ENCODE measurements at places on chromosomes 5 and 9.
A peak's percentile ranks its signal among the peaks of the same experiment; 100 is the strongest.

GRCh38 chr5:7917130-7918123 is 48.5 kb downstream of the MTRR start:
- no peak for DNase-seq

DNA sequence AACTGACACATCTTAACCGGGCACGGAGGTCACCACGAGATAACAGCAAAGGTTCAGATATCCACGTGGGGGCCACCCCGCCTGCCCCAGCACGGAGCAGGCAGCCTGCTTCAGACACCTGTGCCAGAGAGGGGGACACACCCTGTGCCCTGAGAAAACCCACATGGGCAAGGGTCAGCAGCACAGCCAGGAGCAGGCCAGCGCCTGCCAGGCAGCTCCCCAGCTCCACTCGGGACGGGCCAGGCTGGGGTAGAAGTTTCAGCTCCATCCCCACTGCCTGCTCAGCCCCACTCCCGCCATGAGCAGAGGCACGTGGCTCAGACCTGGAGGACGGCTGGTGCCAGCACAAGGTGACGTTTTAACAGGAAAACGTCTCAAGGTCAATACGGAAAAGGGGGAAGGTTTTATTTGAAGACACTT is 22.2 kb downstream of the SLC12A7 start:
- DNase-seq, result no peak

GRCh38 chr5:77843570-77844372 is 67.6 kb upstream of the TBCA start:
- DNase-seq, result no peak

- no peak for DNase-seq
Measured at GRCh38 chr5:164345173-164345849, 839.9 kb downstream of the MAT2B start.

DNA sequence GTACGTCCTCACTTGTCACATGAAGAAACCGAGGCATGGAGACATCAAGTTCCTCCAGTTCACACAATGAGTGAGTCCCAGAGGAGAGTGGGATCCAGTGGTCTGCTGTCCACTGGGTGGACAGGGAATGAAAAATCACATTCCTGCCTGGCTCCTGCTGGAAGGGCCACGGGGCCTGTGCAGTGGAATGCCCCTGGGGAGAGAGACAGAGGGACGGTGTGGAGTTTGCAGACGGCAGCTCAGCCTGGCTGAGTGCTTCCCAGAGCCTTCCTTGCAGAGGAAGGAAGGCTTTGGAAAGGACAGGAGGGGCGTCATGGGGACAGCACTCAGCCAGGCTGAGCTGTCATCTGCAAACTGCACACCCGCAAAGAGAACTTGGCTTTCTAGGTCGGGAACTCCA is 74.7 kb downstream of the COL27A1 start:
- no peak for DNase-seq

DNA sequence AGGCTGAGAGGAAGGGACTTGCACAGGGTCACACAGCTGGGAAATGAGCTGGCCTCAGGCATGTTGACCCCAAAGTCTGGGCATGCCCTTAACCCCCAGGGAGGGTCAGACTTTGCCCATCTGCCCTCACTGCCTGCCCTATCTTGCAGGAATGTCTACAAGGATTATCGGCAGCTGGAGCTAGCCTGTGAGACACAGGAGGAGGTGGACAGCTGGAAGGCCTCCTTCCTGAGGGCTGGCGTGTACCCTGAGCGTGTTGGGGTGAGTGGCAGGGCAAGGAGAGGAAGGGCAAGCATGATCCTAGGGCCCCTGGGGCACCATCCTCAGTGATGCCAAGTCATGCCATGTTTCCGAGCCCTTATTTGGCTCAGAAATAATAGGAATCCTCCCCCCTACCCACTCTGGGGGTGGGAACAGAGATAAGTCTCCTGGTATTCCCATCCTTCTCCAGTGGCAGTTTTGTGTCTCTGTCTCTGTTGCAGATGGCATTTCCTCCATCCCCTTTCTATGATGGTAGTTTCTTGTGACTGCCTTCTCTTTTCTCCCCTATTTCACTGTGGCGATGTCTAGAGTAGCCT is 28.5 kb downstream of the GOLGA2 start:
- no peak for DNase-seq

GRCh38 chr9:89137542-89138462 is 40.8 kb downstream of the SHC3 start:
- no peak for DNase-seq

DNA sequence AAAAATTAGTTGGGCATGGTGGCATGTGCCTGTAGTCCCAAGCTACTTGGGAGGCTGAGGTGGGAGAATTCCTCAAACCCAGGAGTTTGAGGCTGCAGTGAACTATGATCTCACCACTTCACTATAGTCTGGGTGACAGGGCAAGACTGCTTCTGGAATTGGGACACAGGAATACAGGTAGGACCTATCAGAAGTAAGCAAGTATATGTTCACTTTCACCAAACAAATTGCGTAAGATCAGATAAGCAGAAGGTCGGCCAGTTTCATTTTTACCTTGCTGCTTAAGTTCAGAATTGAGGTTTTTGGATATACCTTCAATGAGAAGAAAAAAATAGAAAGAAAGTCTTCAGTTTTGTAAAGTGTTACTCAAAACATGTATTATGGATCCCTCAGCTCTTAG is 171.7 kb downstream of the MAT2B start:
- DNase-seq, result no peak

DNA sequence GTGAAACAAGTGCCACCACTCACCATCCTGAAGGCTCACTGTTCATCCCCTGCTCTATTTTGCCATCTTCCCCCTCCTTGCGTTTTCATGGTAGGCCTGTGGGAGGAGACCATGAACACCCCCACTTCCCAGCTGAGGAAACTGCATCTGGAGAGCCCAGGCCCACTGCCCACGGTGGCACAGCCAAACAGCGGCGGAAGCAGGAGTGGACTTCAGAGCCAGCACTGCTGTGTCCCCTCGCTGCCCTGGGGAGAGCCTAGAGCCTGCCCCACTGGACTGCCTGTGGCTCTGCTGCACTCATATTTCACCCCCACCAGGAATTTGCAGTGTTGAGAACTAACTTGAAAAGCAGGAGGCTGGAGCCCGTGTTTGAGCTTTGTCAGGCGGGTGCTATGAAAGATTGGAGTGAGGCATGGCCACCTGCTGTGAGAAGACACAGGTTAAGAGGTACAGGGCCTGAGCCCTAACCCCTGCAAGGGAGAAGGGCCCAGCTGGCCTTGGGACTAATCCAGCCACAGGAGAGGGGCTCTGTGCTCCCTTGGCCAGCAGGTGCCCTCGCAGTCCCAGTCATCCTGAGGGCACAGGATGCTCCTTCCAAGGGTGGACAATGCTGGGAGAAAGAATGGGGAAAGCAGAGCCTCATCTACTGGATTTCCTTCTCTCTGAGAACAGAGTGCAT is 79.0 kb downstream of the MACROH2A1 start:
- no peak for DNase-seq

GRCh38 chr5:162593881-162594280 is 526.3 kb downstream of the GABRG2 start:
- DNase-seq, result peak; percentile 1

GRCh38 chr9:116232424-116233159 is 79.0 kb downstream of the PAPPA start:
- no peak for DNase-seq

- no peak for DNase-seq
Measured at GRCh38 chr5:113474100-113474728, 14.0 kb downstream of the MCC start.

- no peak for DNase-seq
Measured at GRCh38 chr5:11182441-11183080, 421.5 kb upstream of the DAP start.

- peak; percentile 62 for DNase-seq
Measured at GRCh38 chr9:97853844-97854695, 1.0 kb downstream of the FOXE1 start.

- DNase-seq, result no peak
Measured at GRCh38 chr5:136055612-136056309, 27.0 kb downstream of the TGFBI start.

DNA sequence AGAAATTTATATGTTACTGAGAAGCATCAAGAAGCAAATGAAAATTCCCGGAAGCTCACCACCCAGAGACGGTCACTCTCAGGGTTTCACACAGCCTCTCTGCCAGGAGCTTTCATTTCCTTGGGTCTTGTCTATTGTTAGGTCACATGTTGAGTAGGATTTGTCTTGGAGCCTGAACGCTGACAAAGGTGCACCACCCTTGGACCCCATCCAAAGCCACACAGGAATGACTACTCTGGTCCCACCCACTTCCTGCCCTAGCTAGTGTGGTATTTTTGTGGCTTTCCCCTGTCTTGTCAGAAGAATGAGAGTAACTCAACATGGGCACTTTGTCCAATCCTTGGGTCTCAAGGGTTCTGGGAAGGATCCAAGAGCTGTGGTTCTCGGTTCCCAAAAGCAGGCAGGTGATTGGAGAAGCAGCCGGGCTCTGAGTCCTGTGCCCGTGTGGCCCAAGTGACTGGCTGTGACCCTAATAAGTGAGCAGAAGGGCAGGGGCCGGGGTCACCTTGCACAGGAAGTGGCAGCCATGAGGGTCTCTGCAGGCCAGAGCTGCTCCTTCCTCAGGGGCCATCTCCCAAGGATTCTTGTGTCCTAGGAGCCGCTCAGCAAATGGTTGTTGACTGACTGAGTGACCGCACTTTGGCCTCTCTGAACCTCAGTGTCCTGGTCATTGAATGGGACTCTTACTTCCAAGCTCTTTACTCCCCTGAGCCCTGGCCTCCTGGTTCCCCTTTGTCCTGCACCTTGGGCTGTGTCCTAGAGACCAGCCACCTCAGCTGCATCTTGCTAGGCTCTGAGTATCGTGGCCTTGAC is 6.9 kb downstream of the FGD3 start:
- no peak for DNase-seq

DNA sequence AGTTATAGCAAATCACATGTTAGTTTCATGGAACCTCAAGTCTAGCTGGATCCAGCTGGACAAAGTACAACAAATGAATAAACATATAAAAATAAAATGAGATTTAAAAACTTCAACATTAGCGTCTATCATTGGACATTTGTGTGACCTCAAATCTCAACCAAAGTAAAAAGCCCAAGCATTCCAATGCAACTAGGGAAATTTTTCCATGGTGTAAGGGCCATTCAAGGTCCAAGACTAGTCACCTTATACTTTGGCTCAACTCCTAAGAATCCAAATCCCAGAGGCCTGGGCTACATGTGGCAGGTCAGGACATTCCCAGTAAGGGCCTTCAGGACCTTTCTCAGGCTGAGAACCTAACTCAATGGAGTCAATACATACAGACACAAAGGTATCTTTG is 137.4 kb upstream of the DMAC1 start:
- no peak for DNase-seq

DNA sequence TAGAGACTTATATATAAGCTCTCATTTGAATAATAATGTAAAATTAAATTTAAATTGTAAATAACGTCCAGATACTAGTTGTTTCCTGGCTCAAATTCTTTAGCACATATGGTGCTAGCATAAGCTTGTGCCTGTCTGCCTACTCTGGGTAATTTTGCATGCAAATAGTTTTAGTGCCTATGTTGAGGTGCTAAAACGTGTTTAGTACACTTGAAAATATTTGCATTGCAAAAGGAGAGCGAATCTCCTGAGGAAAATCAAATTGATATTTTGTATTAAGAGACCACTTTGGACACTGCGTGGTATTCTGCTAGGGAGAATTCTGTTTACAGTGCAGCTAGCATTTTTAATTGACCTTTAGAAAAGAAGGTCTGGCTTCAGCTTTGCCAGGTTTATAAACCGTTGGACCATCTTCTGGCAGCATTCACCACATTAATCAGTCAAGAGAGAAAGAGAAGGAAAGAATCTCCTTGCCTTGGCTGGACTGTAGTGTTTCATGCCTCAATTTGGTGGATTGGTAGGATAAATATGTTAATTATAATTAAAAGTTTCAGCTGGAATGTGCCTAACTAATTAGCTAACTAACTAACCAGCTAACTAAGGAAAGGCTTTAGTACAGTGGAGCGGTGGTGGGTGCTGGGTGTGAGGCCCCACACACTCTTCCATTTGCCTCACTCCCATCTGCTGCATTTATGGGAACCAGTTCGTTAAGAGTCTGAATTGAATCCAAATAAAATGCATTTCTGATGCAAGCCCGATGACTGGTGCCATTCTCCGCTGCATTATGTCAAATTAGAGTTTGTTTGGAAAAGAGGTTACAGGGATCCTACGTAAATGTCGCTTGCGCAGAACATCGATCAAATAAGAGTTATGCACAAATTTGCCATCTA is 150.1 kb upstream of the MPDZ start:
- DNase-seq, result no peak

DNA sequence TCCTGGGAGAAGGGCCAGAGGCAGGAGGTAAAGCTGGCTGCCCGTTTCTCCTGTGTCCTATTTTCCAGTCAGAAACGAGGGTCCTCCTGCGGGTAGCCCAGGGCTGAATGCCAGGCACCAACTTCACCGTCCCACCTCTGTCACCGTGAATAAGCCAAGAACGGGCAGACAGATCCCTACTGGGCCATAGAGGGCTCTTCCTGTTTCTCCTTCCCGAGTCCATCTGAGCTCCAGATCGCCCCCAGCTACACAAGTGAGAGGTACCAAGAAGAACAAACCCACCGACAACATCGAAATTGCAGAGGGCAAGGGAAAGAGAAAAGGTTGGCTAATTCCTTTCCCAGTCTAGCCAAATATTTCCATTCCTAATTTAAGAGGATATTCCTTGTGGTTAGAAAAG is 93.7 kb downstream of the SPOCK1 start:
- no peak for DNase-seq

DNA sequence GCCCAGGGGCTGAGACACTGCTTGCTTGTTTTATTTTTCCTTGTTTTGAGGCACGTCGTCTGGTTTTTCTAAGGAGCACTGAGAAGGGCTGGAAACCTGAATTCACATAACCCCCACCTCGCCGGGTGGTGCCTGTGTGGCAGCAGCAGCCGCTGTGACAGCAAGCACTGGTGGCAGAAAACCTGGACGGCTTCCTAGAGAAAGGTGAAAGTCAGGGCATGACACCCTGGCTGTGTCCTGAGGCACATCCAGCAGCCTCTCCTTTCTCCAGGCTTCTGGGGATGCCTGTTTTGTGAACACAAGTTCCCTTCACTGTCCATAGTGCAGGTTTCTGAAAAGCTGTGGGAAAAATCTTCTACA is 29.2 kb downstream of the MRPL36 start:
- no peak for DNase-seq

- DNase-seq, result no peak
Measured at GRCh38 chr9:135974220-135974573, 13.0 kb upstream of the UBAC1 start.

DNA sequence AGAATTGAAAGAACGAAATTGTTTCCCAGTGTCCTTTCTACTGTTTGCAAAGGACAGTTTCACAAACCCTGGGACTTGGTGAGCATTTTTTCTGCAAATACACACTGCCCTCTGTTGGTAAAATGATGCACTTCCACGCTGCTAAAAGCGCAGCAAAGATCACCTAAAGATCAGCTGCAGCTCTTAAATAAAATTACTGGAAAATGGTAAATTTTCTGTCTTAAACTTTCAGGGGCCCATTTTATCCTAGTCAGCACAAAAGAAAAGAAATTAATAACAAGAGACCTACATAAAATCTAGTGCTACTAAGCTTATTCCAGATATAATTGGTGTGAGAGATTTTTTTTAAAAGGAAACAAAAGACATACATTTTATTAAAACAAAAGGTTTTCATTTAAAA is 566.0 kb downstream of the CAAP1 start:
- DNase-seq, result peak; percentile 17
